Germinal center (tissue), 1 donor: ENCODE measurements at places on chromosomes 11 and 22.
A peak's percentile ranks its signal among the peaks of the same experiment; 100 is the strongest.

DNA sequence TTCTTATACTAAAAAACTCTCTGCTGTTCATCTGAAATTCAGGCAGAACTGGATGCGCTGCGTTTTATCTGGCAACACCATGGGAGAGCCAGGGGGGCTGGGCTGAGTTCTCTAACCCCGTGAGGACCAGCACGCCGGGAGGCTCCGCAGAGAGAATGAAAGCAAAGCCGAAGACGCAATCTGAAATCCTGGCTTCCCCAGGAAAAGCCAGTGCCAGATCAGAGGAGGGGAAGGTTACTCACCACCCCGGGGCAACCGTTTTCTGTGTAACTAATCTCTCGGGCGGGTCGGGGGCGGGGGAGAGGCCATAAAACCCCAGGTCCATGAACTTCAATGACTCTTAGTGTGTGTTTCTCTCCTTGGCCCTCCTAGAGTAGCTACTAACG is 99.4 kb downstream of the SHANK2 start:
- DNase-seq: no peak

DNA sequence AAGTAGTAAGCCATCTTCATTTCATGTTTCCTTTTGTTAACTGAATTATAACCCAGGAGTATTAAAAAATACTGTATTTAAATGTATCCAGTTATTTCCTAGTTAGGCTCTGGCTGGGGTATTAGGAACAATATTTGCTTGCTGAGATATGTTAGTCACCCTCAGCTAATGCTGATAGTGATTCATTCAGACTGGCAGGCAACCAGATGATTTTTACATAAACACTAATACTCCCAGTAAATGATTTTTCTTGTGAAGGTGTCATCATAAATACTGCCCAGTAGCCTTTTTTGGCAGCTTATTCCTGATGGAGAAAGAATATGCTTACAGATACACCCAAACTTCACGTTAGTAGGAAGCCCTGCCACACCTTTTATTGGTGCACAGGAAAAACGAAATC is 8.1 kb downstream of the YWHAH start:
- no peak for DNase-seq

DNA sequence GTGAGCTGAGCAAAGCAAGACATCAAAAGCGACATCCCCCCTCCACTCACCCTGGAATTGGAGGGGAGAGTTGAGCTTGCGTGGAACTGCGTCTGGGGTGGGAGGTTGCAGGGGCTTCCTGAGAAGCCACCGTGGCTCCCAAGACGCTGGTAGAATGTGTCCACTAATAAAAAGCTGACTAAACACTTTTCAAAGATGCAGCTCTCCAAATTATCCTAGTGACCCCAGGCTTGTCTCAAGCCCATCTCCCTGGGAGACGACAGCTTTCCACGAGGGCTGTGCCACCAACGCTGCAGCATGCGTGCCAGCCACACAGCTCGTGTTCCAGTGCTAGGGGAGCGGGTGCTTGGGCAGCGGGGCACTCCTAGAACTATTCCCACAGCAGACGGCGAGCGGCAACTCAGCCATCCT is 6.3 kb upstream of the GAL start:
- no peak for DNase-seq

GRCh38 chr11:69909561-69910518 is 90.6 kb upstream of the FGF3 start:
- DNase-seq: peak; percentile 33

GRCh38 chr11:9613118-9613829 is 39.8 kb downstream of the WEE1 start:
- DNase-seq: peak; percentile 86

GRCh38 chr11:57432149-57432561 is 5.2 kb upstream of the SLC43A3 start:
- DNase-seq: no peak

GRCh38 chr22:33274214-33275072 is 216.3 kb upstream of the SYN3 start:
- peak; percentile 63 for DNase-seq
